ENCODE measurements at places on chromosomes 7 and 10. TPM values are rescaled to one million over a fixed set of nuclear protein-coding genes. Genes with fewer than 3 reads are reported as not detected.

The NODAL gene
- not detected for total RNA-seq

The TLL2 gene
- total RNA-seq: 0.70 TPM

The BTAF1 gene
- total RNA-seq: 69.2 TPM

GRCh38 chr7:139340037-139340807 is 915 bp upstream of the FMC1 start:
- H3K4me3 ChIP-seq: peak overlapping the region; percentile 88
- DNase-seq: peak; percentile 99
- H3K4me1 ChIP-seq: peaks cover 13% of the 10 kb centered on the region
- peak overlapping the region; percentile 100 for H3K27ac ChIP-seq

DNA sequence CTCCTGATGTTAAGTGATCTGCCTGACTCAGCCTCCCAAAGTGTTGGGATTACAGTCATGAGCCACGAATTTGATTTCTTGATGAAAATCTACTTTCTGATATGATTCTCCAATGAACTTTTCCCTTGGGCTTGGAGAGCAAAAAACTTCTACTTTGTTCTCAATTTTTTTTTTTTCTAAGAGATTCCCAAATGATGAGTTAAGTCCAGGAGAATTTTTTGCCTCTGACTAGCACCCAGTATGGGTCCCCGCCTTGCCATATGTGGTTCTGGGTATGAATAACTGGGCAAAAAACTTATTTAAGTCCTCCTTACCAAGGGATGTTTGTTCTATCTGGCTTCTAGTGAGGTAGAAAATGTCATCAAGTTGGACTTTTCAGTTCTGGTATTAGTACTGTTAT is 147.9 kb upstream of the LYZL1 start:
- H3K36me3 ChIP-seq: no peaks in the 10 kb centered on the region
- no peak for DNase-seq
- no peak overlapping the region for H3K27ac ChIP-seq

All from spleen (tissue), 13 donors.